Adipocyte (in vitro differentiated cells): ENCODE measurements at places on chromosomes 4 and X.

- no peak for DNase-seq
Observed at GRCh38 chr4:151811403-151811802, 50.6 kb upstream of the GATB start.

- no peak for DNase-seq
Observed at GRCh38 chrX:13923845-13924244, 105.8 kb downstream of the GEMIN8 start.

GRCh38 chr4:5361968-5362367 is 310.7 kb downstream of the STK32B start:
- peak; percentile 53 for DNase-seq

GRCh38 chrX:136168929-136169735 is 21.8 kb downstream of the FHL1 start:
- DNase-seq: peak; percentile 91
